ENCODE measurements at places on chromosomes 16 and 17.

GRCh38 chr17:76747716-76748363, 9.9 kb downstream of the MFSD11 start:
- DNase-seq, result no peak

DNA sequence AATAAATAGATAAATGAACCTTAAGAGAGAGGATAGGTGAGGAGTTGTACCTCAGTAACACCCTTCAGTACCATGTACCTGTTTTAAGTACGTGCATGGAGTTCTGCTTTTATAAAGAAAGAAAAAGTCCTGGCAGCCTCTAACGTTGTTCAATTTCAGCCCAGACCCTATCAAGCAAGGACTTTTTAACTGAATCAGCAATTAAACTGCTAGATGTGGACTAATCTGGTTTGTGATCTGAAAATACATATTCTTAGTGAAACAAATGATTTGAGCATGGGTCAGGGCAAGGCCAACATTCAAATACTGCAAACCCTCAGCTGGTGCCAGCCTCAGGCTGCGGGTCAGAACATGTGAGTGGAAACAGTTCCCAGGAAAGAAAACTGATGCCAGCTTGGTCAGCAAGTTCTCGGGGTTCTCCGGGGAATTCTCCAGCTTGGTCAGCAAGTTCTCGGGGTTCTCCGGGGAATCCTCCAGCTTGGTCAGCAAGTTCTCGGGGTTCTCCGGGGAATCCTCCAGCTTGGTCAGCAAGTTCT, 84.5 kb downstream of the MRM3 start:
- no peak for DNase-seq

- peak; percentile 100 for DNase-seq
These were observed at the start of the genes GTF3C1 and KATNIP for GRCh38 chr16:27549746-27550581. Gene GTF3C1, minus strand, starts transcription at chr16:27549913. Its CDS starts 23 bp downstream, at chr16:27549890. Gene KATNIP, plus strand, starts transcription at chr16:27550144. Its CDS starts 27 bp downstream, at chr16:27550171.

- DNase-seq, result no peak
These were observed 124.8 kb downstream of the RGS9 start for GRCh38 chr17:65261682-65262636.

- DNase-seq, result peak; percentile 97
These were observed at the start of gene CTF1 for GRCh38 chr16:30896261-30896888. Gene CTF1, plus strand, starts transcription at chr16:30896614. Its CDS starts 30 bp downstream, at chr16:30896644.

- DNase-seq, result no peak
These were observed 21.2 kb downstream of the USP36 start for GRCh38 chr17:78819402-78819801.

GRCh38 chr17:66397486-66397885, 95.1 kb downstream of the PRKCA start:
- DNase-seq, result no peak

GRCh38 chr17:21186399-21187187, 27.4 kb downstream of the TMEM11 start:
- no peak for DNase-seq

DNA sequence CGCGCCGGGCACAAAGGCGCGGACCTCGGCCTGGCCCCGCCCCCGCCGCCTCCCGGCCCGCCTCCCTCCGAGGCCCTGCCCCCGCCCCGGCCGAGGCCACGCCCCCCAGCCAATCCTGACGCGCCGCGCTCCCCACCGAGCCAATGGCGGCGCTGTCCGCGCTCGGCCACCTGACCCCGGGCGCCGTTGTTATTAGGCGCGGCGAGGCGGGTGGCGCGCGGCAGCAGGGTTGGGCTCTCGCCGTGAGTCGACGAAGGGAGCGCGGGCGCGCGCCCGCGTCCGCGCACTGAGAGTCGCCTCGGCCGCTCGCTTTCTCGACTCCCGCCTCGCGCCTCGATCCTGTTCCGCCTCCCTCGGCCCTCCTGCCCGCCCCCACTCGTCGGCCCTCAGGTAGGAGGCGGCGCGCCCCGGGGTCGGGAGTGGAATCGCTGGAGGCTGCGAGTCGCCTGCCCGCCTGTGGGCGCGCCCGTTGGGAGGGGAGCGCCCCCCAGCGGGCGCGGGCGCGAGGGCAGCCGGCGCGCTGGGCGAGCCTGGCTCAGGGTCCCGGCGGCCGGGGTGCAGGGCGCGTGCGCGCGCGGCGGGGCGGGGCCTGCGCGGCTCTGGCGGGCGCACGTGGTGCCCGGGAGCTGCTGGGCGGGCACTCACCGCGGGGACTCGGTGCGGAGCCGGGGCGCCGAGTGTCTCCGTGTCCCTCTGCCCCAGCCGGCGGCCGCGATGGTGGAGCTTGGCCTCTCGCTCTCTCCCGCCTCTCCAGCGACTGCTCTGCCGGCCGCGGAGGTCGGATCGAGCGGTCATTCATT, 405 bp upstream of the CBLN1 start:
- DNase-seq, result peak; percentile 54

DNA sequence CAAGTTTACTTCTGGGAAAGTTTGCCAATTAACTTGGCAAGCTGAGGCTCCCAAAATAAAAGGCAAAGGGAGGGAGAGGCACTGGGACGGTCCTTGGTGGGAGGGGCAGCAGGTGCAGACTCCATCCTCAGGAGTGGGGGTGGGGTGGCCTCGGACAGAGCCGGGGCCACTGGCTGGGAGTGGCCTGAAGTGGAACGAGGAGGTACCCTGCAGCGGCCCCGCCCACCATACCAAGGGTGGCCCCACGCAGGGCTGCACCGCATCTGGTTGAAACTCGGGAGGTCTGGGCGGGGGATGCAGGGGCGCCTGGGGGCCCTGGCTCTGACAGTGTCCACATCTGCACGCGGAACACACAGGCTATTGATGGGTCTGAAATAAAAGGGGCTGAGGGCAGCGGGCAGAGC, 42.4 kb upstream of the SLC38A10 start:
- no peak for DNase-seq

DNA sequence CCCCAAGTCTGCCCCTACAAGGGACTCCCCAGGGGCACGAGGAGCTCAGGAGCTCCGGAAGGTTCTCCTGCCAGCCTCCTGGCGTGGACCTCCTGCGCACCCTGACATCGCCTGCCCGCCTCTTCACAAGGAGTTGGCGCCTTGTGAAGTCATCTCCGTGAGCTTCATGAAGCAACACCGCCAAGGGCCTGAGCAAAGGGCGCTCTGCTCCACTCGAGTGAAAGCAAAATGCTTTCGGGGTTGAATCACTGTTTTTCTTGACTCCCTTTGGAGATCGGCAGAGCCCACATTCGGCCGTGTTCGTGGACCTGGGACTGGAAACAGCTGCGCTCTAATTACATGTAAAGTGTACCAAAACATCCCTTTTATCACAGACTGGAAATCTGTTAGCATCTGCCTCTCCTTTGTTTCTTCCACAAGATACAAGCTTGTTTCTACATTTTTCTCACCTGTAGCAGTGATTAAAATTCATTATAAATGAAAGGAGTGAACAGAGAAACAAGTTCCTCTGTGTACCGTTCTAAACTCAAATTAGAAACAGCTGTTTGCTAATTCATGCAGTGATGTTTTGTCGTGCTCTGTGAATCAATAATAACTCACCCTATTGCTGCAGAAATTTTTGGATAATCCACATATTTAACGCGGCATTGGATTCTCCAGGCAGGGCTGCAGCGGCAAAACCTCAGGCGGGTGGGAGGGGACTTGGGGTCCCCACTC, 203.3 kb downstream of the ZNF423 start:
- DNase-seq, result peak; percentile 57

- no peak for DNase-seq
These were observed 6.7 kb downstream of the CLUH start for GRCh38 chr17:2704890-2705248.

DNA sequence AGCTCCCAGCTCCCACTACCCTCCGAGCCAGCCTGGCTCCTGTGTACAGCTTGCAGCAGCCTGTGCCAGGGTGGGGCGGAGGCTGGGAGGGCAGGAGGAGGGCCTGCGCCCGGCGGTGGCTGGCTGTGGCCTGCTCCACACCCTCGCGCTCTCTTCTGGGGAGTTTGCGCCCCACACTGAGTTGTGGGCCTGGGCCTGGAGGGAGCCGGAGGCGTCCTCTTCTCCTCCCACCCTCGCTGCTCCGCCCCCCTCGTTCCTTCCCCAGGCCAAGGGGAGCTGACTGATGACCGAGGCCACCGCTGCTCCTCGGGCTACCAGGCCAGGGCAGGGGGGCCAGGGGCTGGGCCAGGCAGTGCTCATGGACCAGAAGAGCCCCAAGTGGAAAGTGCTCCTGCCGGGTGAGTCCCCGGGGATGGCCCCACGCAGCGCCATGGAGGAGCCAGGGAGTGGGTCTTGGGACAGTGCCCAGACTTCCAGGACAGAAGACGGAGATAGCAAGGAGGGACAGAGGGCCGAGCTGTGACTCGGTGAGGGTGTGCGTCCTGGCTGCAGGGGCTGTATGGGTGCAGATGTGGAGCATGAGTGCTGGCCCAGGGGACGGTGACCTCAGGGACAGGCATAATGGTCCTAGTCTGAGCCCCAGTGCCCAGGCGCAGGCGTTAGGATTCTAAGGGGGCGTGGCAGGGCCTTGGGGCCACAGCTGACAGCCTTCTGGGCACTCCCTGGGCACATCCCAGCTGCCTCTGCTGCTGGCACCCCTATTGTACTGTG, 242.1 kb upstream of the GSE1 start:
- DNase-seq, result peak; percentile 74

- no peak for DNase-seq
These were observed 15.1 kb downstream of the FA2H start for GRCh38 chr16:74759564-74759963.

DNA sequence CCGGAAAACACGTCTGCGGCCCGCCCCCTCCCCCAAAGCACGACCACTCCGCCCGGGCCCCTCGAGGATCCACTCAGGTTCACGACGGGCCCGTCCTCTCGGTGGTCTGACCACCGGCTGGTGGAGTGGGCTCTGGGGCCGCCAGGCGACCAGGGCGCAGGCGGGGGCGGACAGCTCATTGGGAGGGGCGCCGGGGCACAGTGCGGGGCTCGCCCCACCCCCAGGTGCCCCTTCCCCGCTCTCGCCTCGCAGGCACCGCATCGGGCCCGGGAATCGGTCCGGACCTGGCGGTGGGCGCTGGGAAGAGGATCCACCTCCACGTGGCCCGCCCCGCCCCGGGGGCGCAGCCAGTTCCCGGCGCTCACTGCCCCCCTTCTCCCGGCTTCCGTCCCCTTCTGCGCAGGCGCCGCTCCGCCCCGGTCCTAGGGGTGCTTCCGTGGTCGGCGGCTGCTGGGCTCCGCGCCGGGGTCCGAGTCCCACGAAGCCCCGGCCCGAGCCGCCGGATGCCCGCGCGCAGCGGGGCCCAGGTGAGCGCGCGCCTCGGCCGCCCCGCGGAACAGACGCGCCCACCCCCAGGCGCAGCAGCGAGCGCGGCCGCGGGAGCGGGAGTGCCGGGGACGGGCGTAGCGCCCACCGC, at the start of gene MPG:
Gene MPG (plus strand): TSS at position 419 of the 637 bp plus-strand sequence. CDS start 85 bp downstream, at position 504.
- peak; percentile 91 for DNase-seq

- DNase-seq, result no peak
These were observed 27.2 kb upstream of the STAC2 start for GRCh38 chr17:39252788-39253460.

DNA sequence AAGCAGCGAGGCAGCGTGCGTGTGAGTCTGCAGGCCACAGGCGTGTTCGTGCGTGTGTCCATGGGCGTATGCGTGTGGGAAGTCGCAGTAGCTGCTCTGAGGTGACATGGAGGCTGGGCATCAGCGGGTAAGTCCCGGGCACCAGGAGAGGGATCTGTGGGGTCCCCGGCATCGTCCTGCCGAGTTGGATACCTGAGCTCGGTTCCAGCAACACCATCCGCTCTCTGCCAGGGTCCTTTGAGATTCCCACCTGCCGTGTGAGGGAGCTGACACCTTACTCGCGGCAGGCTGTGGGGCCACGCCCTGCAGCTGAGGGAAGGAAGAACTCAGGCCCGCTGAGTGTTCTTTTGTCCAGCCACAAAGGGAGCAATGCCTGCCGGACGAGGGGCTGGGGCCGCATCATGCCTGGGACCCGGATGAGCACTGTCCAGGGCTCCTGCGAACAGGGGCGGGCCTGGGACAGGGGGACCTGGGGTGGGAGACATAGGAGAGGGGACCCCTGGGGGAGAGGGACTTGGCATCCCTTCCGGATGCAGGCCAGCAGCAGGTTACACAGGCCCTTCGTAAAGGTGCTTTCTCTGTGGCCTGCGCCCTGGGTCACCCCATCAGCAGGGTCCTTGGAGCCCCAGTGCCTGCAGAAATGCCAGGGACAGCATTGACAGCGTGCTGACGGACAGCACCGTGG, 5.0 kb upstream of the SNAI3 start:
- no peak for DNase-seq

DNA sequence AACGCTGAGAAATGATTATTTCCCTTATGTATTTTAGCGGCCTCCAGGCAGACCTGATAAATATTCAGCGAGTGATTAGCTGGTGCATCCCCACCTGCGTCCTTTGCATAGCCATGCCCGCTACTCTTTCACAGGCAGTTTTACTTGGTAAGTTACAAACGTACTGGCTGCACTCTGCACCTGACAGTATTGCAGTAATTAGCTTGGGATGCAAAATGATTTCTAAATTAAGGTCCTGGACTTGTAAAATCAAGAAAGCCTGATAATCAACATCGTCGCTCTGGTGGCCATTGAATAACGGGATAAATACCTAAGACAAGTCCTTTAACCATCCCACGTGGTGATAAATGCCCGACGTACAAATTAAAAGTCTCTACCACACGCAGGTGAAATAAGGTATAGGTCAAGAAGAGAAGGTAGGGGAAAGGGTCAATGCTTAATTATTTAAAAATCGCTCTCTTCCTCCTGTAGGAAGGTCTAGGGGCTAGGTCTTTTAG, 998 bp upstream of the PRKCA start:
- DNase-seq, result no peak

GRCh38 chr17:41442739-41443138, 2.0 kb upstream of the KRT38 start:
- no peak for DNase-seq

GRCh38 chr17:43477832-43478634, 5.7 kb upstream of the DHX8 start:
- DNase-seq, result no peak

DNA sequence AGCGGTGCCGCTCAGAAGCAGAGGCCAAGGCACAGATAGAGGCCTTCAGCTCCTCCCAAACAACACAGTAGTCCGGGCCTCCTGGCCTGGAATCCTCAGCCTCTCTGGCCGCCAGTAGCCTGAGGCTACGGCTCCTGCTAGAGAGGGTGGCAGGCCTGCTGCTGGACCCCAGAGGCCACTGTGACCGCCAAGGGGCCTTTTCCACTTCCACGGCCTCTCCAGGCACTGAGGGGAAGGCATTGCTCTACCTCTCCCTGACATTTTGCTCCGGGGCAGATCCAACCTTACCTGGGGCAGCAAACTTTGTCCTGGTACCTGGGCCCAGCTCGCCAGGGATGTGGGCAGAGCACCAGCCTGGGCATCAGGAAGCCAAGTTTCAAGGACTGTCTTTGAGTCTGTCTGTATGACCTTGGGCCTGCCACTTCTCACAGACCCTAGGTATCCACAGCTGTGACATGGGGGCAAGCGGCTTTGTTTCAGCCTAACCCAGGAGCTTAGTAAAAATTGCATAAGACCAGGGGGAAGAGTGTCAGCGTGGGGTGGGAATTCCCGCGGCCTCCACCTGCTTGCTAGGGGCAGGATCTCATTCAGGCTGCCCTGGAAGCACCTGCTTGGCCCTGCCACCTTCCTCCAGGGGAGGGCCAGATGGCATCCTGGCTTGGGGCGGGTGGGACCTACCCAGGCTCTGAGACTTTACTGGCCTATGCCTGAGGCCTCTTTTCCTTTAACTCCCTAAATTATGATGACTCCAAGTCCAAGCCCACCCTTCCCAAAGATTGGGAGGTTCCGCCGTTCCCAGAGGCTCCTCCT, 33.2 kb downstream of the ADGRG5 start:
- DNase-seq, result no peak

- no peak for DNase-seq
These were observed 5.5 kb downstream of the USP32 start for GRCh38 chr17:60386147-60387058.

Data from umbilical cord (tissue), 2 donors.